CD4-positive, alpha-beta T cell (primary cell): ENCODE measurements at places on chromosomes 2 and 18. TPM values are rescaled to one million over a fixed set of nuclear protein-coding genes. Genes with fewer than 3 reads are reported as not detected.

GRCh38 chr18:43830303-43830702 lies 553.0 kb upstream of the SYT4 start:
- no peak for DNase-seq
- no peak overlapping the region for H3K4me3 ChIP-seq
- no peaks in the 10 kb centered on the region for H3K27me3 ChIP-seq
- no peaks in the 10 kb centered on the region for H3K4me1 ChIP-seq
- H3K36me3 ChIP-seq: no peaks in the 10 kb centered on the region

The EVA1A gene
- not detected for total RNA-seq

The RAD51AP2 gene
- not detected for total RNA-seq

GRCh38 chr2:156457523-156458517 lies 21.6 kb downstream of the GPD2 start:
- DNase-seq: no peak
- no peaks in the 10 kb centered on the region for H3K27me3 ChIP-seq
- H3K27ac ChIP-seq: no peak overlapping the region
- H3K4me1 ChIP-seq: no peaks in the 10 kb centered on the region
- no peaks in the 10 kb centered on the region for H3K36me3 ChIP-seq

DNA sequence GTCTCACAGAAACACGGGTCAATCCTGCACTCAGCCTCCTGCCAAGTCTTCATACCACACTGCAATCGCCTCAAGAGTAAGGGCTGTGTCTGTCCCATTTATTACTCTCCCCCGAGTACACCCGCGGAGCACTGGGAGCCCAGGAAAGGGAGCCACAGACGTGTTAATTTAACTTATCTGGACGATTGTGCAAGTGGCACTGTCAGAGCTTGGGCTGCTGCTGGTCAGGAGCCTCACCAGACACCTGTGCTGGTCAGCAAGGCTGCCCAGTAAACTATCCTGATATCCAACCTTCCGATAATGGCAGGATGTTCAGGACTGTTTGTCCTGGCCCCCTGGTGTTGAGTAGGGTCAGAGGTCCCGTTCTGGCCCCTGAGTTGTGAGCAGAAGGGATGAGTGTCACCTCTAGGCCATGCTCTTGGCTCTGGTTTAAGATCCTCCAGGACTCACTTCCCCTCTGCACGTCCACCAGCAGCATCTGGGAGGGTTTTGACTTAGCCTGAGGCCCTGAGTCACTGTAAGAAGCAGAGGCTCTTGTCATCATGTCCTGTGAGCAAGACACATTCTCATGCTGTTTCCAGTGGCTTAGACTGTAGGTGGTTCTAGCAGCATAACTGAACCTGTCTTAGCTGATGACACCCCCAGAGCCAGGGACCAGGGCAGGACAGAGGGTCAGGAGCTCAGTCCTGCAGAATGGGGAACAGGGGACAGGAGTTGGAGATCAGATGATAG lies 82.5 kb upstream of the ARL4C start:
- H3K36me3 ChIP-seq: no peaks in the 10 kb centered on the region
- H3K27ac ChIP-seq: no peak overlapping the region
- H3K4me1 ChIP-seq: no peaks in the 10 kb centered on the region
- H3K27me3 ChIP-seq: no peaks in the 10 kb centered on the region
- no peak overlapping the region for H3K4me3 ChIP-seq
- DNase-seq: no peak

DNA sequence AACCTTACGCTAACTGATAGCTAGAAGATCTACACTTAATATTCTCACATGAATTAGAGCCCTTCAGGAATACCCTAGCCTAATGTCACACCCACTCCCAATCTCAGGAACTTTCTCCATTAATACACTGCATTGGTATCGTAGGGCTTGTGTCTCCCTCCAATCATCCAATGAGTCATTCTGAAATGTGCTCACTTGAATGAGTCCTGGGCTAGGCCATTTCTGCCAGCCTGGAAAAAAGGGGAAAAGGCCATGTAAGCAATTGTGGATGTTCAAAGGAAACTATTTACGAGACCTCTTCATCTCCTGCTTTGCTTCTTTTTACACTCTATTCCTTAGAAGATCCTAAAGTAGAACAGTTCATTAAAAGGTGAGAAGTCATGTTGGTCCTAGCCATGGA lies 18.8 kb downstream of the ZEB2 start:
- H3K27me3 ChIP-seq: no peaks in the 10 kb centered on the region
- H3K36me3 ChIP-seq: no peaks in the 10 kb centered on the region
- no peaks in the 10 kb centered on the region for H3K4me1 ChIP-seq
- no peak overlapping the region for H3K27ac ChIP-seq
- no peak overlapping the region for H3K4me3 ChIP-seq

DNA sequence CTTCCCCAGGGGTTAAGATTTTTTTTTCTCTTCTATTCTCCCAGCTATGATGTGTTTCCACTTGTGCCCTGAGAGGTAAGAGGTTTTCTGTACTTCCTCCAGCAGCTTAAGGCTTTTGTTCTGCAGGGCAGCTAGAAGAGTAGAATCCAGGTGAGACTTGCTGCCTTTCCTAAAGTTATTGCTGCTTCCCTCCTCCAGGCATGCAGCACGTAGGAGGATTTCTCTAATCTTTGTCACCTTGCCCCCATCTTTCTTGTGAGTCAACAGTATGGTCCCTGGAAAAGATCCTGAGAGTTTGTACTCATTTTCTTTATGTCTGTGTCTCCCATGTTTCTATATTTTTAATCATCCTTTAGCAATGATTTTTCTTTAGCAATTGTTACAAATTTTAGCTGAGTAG lies 462.2 kb downstream of the SETBP1 start:
- no peaks in the 10 kb centered on the region for H3K36me3 ChIP-seq
- no peak for DNase-seq
- H3K4me1 ChIP-seq: no peaks in the 10 kb centered on the region
- no peak overlapping the region for H3K4me3 ChIP-seq
- no peak overlapping the region for H3K27ac ChIP-seq
- H3K27me3 ChIP-seq: peaks cover 3% of the 10 kb centered on the region

DNA sequence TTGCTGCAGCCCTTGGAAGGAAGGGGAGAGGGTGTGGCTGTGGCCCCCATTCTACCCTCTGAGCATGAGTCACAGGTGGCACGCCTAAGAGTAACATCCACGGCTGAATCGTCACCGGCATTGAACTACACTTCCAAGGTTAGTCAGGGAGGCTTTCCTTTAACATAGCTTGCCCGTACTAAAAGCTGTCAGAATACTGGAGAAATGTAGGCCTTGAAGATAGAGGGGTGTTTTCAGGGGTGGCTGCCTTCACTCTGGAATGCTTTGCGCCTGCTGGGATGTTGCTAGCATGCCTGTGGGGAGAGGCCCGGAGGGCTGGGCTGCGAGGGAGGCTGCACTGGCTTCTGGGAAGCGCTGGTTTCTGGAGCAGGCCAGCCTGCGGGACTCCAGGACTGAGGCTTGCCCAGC lies 333.7 kb downstream of the AGAP1 start:
- no peaks in the 10 kb centered on the region for H3K4me1 ChIP-seq
- H3K27me3 ChIP-seq: no peaks in the 10 kb centered on the region
- no peak for DNase-seq
- H3K27ac ChIP-seq: no peak overlapping the region
- H3K36me3 ChIP-seq: no peaks in the 10 kb centered on the region

GRCh38 chr2:47675196-47675825 lies 107.6 kb upstream of the MSH6 start:
- H3K27me3 ChIP-seq: peaks cover 3% of the 10 kb centered on the region
- no peaks in the 10 kb centered on the region for H3K36me3 ChIP-seq
- H3K4me1 ChIP-seq: no peaks in the 10 kb centered on the region
- no peak for DNase-seq

- H3K36me3 ChIP-seq: no peaks in the 10 kb centered on the region
- no peaks in the 10 kb centered on the region for H3K27me3 ChIP-seq
- no peak for DNase-seq
- H3K4me1 ChIP-seq: peaks cover 19% of the 10 kb centered on the region
- H3K4me3 ChIP-seq: no peak overlapping the region
- H3K27ac ChIP-seq: no peak overlapping the region
Measured at GRCh38 chr18:74947417-74947816, 261.5 kb downstream of the PTGR3 start.

The NR4A2 gene
- total RNA-seq: 290 TPM

- no peaks in the 10 kb centered on the region for H3K27me3 ChIP-seq
- H3K4me1 ChIP-seq: no peaks in the 10 kb centered on the region
- no peak for DNase-seq
- no peak overlapping the region for H3K4me3 ChIP-seq
- H3K27ac ChIP-seq: no peak overlapping the region
Measured at GRCh38 chr2:120907822-120908221, 172.2 kb downstream of the GLI2 start.

The LDAH gene
- 7.2 TPM for total RNA-seq
